ENCODE measurements at places on chromosomes 4 and X.

DNA sequence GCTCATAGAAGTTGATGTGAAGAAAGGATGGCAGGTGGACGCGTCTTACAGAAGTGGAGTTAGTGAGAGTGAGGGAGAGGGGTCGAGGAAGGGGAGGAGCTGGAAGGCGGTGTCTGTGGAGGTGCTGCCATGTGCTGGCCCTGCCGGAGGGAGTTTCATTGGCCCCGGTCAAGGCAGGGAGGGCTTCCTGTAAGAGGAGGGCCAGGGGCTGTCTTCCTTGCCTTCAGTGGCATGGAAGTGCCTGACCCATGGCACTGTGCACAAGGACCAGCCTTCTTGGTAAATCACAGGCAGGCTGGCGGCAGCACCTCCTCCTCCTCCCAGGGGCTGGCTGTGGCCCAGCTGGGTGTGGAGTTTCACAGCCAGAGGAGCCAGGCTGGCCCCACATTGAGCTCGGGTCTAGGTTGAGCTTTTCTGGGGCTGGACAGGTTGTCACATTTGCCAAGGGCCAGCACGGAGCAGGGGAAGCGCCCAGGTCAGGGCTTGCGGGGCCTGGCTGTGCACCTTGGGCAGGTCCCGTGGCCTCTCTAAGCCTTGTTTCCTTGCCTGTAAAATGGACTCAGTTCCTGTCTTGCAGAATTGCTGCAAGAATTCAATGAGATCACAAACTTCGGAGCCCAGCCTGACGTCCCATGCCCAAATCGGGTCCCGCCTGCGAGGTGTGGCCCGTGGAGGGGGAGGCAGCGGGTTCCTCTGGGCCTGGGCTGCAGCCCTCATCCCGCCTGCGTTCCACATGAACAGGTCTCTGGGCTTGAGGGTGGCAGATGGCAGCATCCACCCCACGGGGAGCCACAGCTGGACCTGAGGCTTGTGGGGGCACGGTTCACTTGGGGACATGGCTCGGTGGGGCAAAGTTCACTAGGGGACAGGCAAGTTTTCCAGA is 7.0 kb downstream of the HTRA3 start:
- no peak for DNase-seq

- DNase-seq: peak; percentile 42
Observed at GRCh38 chr4:128917781-128918180, 108.3 kb downstream of the JADE1 start.

GRCh38 chr4:77308843-77309242 is 151.8 kb downstream of the CCNG2 start:
- DNase-seq: peak; percentile 3

GRCh38 chr4:139556071-139556723 is at the start of gene SETD7:
Gene SETD7 (minus strand): TSS chr4:139556219. CDS start chr4:139556137, 82 bp downstream.
- DNase-seq: peak; percentile 82

GRCh38 chr4:185774845-185775680 is 36.9 kb downstream of the SORBS2 start:
- DNase-seq: no peak

- DNase-seq: no peak
Observed at GRCh38 chr4:105126311-105127169, 20.1 kb upstream of the TET2 start.

GRCh38 chr4:5051278-5052203 is at the start of gene STK32B:
Gene STK32B (plus strand): TSS chr4:5051480.
- DNase-seq: peak; percentile 70

DNA sequence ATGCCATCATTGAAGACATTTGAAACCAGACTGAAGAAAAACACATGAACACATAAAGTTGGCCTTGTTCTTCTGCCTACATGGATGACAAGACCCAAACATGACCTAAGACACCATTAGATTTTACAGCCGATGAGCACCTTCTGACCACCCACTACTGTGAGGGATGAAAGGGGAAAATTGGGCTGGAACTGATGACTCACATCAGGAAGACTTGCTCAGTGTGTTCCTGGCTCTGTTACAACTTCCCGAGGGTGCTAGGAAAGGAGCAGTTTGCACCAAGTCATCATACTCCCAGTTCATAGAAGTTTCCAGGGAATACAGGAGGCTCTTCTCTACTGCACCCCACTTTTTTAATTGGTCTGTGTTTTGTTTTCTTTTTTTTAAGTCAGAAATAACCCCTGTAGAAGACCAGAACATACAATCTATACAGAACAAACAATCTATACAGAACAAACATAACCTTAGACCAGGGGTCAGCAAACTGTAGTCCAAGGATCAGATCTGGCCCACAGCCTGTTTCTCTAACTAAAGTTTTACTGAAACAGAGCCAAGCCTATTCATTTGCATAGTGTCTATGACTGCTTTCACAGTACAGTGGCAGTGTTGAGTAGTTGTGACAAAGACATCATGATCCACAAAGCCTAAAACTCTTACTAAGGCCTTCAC is 25.3 kb downstream of the BTC start:
- no peak for DNase-seq

GRCh38 chrX:110133735-110134370 is 130.9 kb downstream of the TMEM164 start:
- DNase-seq: no peak

DNA sequence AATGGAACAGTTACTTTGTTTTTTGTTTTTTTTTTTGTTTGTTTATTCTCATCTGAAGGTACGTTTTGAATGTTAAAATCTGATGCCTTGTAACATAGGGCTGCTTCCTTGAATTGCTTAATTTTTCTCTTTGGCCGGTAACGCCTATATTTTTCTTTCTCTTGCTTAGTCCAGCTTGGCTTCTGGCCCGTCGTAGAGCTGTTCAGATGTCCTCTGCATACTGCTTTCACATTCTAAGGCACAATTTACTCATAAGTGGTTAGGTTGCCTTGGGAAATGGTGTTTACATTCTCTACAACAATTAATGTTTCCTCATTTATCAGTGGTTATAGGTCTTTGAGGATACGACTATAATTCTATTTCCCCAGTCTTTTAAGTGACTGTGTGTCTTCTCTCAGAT is 7.9 kb downstream of the NONO start:
- no peak for DNase-seq

DNA sequence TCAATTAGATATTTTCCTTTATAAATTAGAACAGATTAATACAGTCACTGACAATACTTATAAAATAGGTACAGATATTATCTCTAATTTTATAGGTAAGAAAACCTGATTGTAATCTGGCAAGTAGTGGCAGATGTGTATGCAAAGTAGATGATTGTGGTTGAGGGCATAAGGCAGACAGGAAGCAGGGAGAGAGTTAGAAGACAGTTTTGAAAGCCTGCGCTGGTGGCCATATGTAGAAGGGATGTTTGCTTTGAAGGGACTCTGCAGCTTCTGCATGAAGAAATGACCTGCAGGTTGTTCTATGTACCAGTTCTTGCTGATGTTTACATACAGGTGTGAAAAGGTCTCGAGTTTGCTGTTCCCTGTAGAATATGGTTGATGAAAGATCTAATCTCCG is 416.3 kb upstream of the SLIT2 start:
- DNase-seq: no peak

DNA sequence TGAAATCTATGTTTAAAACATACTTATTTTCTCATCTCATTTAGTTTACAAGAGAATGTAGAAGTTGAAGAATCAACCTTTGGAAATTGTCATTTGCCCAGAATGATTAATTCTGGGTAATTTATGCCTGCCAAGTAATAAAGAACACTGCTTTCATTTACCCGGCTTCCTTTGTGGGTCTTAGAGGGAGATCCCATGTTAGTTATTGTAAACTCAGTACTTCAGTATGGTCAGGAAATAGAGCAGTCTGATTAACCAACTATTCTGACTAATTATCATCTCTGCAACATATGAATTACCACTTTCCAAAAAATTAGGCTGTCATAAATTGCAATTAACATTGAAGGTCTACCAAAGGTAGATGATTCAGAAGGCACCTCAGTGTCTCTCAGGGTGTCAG is 324.5 kb downstream of the HNRNPD start:
- DNase-seq: no peak

DNA sequence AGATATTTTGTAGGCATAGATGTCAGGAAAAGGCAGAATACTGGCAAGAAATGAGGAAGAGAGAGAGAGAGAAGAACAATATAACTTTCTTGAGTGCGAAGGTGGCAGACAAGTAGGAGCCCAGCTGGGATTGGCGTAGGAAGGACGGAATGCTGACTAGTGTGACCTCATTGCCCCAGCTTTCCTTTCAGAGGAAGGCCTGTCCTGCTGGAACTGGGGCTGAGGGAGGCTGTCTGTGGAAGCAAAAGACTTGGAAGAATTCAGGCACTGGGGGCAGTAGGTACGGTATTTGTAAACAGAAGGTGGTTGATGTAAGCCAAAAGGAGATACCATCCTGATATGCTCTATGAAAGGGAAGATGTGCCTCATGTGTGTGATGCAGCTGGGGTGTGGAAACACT is 818.4 kb downstream of the ADGRL3 start:
- no peak for DNase-seq

GRCh38 chr4:95821867-95822266 is 18.0 kb upstream of the PDHA2 start:
- DNase-seq: no peak

- DNase-seq: peak; percentile 85
Observed at GRCh38 chrX:107776649-107777535, 641 bp upstream of the NCBP2L start.

DNA sequence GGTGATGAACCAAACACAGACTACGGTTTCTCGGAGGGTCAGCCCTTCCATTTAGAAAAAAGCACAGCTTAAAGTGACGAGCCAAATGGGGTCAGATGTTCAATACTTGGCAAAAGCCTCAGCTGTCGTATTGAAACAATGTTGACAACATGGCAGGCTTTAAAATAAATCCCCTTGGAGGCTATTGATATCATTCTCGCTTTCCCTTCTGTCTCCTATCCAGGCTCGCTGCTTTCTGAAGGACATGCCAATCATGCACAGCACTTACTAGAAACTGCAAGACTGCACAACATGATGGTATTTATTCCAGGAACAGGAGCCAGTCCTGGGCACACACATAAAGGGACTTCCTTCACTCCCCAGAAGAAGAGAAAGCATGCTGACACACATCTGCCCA is 137.9 kb downstream of the SLC7A11 start:
- no peak for DNase-seq

- DNase-seq: no peak
Observed at GRCh38 chr4:87321888-87322287, 794 bp downstream of the HSD17B13 start.

Data from suppressor macrophage (primary cell).